Left cardiac atrium (tissue), 4 donors: ENCODE measurements at places on chromosomes 2 and 18.

GRCh38 chr2:235614176-235614860 lies 120.5 kb downstream of the AGAP1 start:
- DNase-seq = no peak

GRCh38 chr18:32303400-32303799 lies 113.6 kb downstream of the MEP1B start:
- no peak for DNase-seq

- DNase-seq = no peak
Observed at GRCh38 chr2:235024931-235025773, 73.3 kb downstream of the SH3BP4 start.

DNA sequence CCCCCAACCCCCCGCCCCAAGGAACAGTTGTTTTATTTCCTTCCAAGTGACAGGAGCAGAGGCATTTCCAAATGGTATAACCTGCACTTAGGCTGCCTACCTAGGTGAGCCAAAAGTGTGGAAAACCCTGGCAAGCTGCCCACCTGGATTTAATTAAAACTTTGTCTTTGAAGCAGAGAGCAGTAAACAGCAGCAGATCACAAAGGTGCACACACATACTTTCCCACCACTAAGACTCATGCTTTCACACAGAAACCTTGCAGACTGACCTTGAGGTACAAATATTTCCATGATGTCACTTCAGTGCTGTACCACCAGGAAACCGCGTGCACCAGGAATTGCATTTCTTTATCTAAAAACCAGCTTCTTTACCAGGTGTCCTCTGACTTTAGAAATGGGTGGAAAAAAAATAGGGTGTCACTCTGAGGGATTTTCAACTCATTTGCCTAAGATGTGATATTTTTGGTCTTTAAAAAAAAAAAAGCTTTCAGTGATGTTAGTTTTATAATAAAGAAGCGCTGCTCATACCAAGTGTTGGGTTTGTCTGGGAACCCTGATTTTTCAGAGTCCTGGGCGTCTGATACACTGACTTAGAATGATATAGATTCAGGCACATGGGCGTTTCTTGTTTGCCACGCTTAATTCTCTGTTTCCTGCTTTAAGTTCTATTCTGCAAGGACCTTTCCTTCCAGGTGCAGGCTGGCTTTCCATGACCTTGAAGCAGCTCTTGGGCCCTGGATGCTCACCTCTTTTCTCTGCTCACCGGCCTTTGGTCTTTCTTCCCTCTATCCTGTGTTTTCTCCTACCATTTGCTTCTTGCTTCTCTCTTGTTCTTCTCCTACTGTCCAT lies 70.7 kb upstream of the BCL2L11 start:
- DNase-seq = no peak
